ENCODE measurements at places on chromosomes 5 and 9.

DNA sequence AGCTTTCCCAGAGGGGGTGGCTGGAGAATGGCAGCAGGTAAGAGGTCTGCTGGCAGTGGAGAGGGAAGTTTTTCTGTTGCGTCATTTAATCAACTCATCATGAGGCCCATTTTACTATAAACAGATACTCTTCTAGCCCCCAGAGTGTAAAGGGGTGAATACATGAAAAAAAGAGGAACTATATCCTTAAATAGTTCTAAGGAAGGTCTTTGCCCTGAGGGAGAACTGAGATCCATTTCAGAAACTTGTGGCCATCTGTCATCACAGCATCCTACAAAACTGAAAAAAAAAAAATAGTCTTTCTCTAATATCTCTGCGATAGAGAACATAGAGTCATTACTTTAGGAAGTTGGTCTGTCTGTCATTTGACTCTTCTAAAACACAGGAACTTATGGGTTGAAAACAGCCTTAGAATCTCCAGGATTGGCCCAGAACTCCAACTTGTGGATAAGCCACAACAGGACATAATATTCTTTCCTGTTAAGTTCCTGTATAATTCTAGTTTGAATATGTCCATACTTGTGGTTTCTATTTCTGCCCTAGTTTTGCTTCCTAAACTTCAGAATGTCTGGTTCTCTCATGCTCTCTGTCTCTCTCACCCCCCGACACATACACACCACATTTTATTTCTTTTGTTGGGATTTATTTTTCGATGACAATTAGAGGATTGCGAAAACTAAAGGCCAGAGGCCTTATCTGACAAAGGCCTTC, 238.5 kb upstream of the PIK3R1 start:
- no peak for DNase-seq

- no peak for DNase-seq
Observed at GRCh38 chr9:103804077-103804735, 289.9 kb upstream of the SMC2 start.

DNA sequence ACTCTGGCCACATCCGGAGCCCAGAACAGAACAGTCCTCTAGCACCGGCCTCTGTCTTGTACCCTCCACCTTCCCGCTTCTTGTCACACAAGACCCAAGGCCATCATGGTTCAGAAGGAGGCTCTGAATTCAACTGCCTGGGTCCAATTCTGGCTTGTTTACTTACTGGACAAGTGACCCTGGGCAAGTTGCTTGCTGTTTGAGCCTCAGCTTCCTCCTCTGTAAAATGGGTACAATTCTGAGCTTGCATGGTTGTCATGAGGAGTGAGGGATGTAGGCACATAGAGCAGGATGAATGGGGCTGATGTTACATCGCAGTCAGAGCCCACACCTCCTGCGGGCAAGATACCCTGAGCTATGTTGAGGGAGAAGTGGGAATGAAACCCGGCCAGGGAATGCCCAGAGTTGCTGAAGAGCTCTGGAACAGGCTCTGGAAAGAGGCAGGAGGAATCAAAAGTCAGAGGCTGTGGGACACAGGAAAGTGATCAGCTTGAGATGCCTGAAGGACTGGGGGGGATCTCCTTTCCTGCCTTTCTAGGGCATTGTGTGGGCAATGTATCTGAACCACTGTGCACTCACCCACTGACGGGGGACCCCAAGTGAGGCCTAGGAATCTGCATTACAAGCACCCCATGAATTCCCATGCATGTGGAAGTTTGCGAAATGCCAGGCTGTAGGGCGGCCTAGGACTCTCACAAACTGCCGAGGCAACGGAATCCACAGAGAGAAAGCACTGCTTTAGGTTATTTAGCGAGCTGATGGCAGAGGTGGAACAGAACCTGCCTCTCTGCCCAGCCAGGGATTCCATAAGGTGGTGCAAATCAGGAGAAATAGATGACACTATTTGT, 29.4 kb upstream of the IL17B start:
- no peak for DNase-seq

- no peak for DNase-seq
Observed at GRCh38 chr9:37876376-37876775, 27.6 kb downstream of the SLC25A51 start.

DNA sequence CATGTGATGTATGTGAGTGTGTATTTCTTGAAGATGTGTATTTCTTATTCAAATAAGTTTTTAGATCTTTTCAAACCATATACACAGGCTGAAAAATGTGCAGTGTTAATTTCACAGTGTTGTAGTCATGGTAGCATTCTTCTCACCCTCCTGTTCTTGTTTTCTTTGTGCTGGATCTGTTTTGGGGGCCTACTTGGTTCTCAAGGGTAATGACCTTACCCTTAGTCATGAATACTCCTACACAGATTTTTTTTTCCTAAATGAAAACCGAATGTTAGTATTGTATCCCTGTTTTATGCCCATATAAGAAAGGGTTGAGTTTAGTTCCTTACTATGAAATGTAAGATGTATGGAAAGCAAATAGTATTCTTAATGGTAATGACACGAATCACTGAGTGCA, 88.0 kb downstream of the SLC44A1 start:
- no peak for DNase-seq

DNA sequence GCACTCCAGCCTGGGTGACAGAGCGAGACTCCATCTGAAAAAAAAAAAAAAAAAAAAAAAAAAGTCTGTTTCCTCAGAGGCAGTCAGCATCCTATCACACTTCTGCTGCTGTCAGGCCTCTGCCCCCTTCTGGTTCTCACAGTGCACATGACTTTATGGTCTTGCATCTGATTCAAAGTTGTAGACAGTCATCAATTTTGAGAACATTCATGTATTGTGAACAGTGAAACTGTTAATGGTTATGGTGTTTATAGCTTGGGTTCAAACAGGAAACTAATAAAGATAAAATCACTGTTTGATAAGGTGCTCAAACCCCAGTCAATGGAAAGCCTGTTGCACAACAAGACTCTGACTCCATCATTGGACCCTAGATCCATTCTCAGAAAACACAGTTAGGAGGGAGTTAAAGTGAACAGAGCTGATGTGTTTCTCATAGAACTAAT, 61.4 kb downstream of the FOXD1 start:
- DNase-seq, result no peak

DNA sequence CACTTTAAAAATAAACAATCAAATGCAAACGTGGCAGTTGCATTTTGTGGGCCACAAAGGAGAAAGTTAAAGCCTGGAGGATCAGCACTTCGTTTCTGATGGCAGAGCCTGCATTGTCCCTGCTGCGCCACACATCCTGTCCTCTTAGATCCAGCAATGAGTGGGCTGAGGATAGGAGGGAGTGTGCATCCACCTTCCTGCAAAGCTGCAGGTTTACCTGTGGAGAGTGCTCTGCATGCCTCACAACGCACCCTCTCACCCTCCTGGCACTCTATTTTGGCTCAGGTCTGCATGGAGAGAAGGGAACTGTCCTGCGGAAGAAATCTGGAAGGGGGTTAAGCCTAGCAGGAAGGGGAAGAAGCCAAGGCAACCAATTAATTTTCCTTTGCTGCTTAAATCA, 212.2 kb upstream of the SLC24A2 start:
- no peak for DNase-seq

- no peak for DNase-seq
Observed at GRCh38 chr5:82332886-82333615, 54.9 kb upstream of the RPS23 start.

DNA sequence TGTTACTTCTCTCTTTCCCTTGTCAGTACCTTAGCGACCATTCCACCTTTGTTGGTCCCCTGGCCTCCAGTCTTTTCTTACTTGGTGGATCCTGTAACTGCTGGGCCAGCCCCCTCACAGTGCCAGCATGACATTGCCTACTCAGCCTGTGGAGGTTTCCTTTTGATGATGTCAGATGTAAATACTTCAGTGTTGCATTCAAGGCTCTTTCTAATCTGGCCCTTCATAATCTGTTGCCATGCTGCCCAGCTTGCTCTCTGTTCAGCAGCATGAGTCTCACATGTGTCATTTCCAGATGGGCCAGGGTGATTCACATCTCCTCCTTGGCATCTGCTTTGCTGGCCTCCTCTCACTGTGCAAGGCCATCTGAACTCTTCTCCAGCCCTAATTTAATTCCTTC, 57.1 kb downstream of the MAST4 start:
- no peak for DNase-seq

- DNase-seq, result no peak
Observed at GRCh38 chr9:111957856-111958631, 61.4 kb downstream of the UGCG start.

- no peak for DNase-seq
Observed at GRCh38 chr9:27784847-27785713, 211.8 kb upstream of the C9orf72 start.

DNA sequence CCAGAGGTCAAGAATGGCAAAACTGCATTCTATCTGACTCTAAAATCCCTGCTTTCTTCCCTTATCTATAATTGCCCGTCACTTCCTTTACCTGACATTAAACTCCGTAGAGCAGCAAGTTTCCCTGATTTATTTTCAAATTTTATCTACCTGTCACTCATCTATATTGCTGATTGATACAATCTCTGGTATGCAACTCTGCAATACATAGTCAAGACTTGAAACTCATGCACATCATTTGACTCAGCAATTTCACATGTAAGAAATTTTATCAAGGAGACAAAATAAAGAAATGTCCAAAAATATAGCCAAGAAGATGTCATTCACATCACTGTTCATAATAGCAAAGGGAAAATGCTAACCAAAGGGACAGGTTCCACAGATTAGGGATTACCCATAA, 39.5 kb downstream of the FBXW11 start:
- DNase-seq, result no peak

GRCh38 chr5:115815006-115815692, 1.3 kb downstream of the CDO1 start:
- no peak for DNase-seq
